ENCODE measurements at places on chromosomes 2 and 18.

DNA sequence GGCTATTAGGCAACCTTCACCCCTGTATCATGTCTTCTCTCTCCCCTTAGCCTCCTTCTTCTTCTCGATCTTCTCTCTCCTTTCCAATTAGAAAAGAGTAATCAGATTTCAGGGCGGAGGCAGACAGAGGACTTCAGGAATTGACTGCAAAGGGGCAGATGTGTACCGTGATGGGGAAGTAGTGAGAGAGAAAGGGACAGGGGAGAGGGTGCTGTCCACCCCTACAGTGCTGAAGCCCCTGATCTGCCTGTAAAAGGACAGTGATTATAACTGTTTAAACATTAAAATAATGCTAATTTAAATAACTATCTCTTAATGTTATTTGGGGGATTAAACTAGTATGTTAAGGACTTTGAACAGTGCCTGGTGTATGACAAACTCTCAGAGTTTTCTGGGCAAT, 178.5 kb downstream of the ACTR3 start:
- no peak for DNase-seq

DNA sequence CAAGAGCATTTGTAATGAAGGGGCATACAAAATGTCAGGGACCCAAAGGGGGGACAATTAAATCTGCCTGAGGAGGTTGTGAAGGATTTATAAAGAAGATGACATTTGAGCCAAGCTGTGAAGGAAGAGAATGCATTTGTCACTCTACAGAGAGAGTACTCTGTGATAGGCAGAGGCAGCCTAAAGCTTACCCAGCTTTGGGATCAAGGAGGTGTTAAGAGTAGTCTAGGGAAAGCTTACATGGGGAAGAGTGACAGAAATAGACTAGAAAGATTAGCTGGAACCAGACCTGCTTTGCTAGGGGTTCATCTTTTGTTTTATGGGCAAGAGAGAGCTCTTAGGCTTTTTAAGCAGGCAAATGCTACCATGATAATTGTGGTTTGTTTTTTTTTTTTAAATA, 169.1 kb upstream of the CYP26B1 start:
- no peak for DNase-seq

DNA sequence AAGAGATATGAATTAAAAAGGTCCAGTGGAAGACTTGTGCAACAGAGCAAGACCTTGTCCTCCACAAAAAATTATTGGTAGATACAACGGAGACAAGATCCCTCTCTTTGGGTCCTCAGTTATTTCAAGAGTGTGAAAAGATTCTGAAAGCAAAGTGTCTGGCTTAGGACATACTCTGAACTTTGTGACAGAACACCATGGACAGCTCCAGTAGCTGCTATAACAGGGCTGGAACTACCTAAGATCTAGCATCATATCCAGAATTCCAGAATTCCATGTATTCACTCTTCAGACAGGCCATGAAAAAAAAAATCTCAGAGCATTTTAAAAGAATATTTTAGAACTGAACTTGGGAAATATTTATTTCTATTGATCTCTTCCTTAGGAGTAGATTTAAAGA, 74.8 kb upstream of the ZBTB14 start:
- no peak for DNase-seq

DNA sequence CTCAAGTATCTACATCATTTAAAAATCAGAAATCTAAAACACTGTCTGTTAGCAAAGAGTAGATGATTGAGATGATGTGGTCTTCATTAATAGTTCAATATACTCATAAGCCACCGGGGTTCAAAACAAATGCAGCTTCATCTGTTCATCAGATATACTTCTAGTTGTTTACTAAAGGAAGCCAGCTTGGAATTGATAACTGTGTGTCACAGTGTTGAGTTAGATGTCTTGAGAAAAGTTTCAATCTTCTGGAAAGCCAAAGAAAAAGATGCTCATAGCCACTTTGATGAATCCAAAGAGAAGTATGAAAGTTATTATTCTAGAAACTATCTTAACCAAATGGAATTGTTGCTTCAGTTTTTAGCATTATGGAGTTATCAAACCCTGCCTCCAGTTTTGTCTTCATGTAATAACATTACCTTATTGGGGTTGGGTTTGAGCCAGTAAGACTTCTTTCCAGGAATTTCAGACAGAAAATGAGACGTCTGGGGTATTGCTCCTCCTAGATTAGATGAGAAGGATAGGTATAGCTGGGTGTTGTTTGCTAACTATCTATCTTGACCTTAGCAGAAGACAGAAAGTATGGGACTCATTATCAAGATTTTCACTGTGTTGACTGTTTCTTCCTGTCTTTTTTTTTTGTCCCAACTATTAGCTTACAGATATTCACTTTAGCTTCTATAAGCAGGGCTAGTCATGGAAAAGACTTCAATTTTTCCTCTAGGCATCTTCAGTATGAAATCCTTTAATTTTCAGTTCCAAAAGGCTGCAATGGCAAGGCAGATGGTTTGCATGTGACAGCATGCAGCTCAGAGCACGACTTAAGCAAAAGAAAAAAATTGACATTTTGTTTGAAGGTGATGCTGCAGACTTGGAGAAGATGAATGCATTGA, 66.5 kb downstream of the LNPK start:
- no peak for DNase-seq

Measured in fibroblast of villous mesenchyme (primary cell).